ENCODE measurements at places on chromosomes 6 and 20. TPM values are rescaled to one million over a fixed set of nuclear protein-coding genes. Genes with fewer than 3 reads are reported as not detected.

The TMEM244 gene
- total RNA-seq, result not detected

DNA sequence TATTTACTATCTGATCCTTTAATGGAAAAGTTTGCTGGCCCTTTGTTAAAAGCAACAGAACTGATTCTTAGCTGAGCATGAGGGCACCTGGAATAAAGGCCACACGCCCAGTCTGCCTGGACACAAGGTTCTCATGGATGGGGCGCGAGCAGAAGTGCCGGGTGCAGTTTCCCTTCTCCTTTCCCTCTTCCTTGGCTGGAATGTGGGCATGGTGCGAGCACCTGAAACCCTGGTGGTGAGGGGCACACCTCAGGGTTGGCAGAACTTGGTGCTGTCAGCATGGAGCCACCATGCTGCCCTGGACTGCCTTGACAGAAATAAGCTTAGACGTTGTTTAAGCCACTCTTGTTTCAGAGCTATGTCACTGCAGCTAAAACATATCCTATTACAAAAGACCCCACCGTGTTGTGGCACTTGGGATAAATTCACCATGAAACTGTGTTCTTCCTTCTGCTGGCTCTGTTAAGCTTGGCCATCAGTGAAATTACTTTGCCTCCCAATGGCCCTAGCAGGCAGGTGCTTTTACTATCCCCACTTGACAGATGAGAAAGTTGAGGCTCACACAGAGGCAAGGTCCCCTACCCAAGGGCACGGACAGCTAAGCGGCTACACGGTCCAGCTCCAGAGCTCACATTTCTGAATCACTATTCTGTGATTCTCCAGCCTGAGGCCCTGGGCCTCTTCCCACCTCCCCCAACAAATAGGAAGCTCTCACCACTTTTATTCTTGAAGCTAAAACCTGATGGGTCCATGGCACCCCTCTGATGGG is 115.9 kb downstream of the PREX1 start:
- DNase-seq, result no peak
- no peak overlapping the region for H3K27ac ChIP-seq
- H3K27me3 ChIP-seq, result no peaks in the 10 kb centered on the region

- no peaks in the 10 kb centered on the region for H3K27me3 ChIP-seq
- no peak overlapping the region for H3K4me3 ChIP-seq
- peaks cover 4% of the 10 kb centered on the region for H3K4me1 ChIP-seq
Measured at GRCh38 chr6:154951345-154952200, 43.5 kb upstream of the TIAM2 start.

DNA sequence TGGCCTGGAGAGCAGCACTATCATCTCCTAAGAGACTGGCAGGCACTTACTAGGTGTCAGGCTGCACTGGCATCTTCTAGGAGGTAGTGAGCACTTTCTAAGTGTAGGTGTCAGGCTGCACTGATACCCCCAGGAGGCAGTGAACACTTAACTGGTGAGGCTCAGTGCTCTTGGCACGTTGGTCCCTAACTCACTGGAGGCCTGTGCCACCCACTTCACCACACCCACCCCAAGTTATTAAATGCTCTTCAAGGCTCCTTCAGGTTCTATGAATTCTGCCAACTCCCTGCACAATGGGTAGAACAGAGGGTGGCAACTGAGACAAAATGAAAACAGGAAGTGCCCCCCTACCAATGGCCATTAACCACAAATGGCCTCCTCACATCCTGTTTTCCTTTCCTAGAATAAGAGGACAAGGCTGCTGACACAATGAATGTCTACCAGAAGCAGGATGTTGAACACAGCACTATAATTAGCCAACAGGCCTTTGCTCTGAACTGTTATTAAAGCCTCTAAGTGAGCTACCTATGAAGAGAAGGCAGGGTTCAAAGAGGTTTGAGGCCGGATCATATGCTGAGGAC is 29.4 kb downstream of the NCOA5 start:
- H3K36me3 ChIP-seq, result peaks cover 47% of the 10 kb centered on the region
- no peak for DNase-seq
- no peaks in the 10 kb centered on the region for H3K27me3 ChIP-seq
- peaks cover 2% of the 10 kb centered on the region for H3K4me1 ChIP-seq
- no peak overlapping the region for H3K4me3 ChIP-seq

GRCh38 chr6:18491308-18492045 is 104.3 kb downstream of the RNF144B start:
- no peaks in the 10 kb centered on the region for H3K27me3 ChIP-seq
- DNase-seq, result no peak
- H3K36me3 ChIP-seq, result no peaks in the 10 kb centered on the region
- H3K4me3 ChIP-seq, result no peak overlapping the region

DNA sequence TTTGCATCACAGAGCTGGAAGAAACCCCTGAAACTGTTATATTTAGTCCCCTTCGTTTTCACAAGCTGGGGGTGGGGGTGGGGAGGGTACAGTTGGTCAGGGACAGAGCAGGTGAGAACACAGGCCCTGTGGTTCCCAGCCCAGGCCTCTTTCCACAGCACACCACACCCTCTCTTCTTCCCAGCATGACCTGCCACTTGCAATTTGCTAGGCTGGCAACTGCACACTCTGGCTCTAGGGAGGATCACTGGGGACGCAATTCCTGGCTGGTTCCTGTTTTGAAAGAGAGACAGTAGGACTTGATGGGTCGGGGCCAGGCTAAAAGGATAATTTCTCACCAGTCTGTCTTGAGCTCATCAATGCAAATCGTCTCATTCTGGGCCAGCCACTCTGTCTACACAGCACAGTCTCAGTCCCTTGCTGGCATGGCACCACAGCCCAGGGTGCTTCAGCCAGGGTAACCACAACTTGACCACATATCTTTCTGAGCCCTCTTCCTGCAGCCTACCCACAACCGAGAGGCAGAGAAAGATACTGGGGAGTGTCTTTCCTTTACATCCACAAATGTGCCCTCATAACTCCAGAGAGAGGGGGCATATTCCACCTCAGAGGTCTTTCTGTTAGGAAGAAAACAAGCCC is 41.7 kb upstream of the EMILIN3 start:
- peaks cover 4% of the 10 kb centered on the region for H3K36me3 ChIP-seq
- H3K4me3 ChIP-seq, result no peak overlapping the region
- no peak for DNase-seq
- no peaks in the 10 kb centered on the region for H3K27me3 ChIP-seq
- no peak overlapping the region for H3K27ac ChIP-seq

The HLA-G gene
- total RNA-seq, result 3.5 TPM

DNA sequence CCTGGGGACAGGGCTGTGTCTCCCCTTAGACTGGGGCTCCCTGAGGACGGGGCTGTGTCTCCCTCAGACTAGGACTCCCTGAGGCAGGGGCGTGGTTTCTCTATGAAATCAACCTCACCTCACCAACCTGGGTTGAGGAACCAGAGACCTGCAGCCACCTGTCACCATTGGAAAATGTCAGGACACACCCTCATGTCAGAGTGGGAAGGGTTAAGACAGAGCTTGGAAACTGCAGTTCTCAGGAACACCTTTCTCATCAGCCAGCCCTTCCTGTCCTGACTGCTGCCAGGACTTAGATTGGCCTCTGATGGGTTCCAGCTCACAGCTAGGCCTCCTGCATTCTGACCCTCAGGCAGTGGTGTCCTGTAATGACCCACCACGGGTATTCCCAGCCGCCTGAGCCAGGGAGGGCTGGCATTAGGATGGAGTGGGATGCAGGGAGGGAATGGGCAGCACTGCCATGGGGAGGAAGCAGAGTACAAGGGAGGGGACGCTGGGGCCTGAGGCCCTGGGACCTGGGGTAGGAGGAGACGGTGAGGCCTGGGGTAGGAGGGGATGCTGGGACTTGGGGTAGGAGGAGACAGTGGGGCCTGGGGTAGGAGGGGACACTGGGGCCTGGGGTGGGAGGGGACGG is 76.3 kb downstream of the MRPL14 start:
- H3K27ac ChIP-seq, result no peak overlapping the region
- no peak overlapping the region for H3K4me3 ChIP-seq
- no peaks in the 10 kb centered on the region for H3K27me3 ChIP-seq

- H3K4me3 ChIP-seq, result no peak overlapping the region
- H3K36me3 ChIP-seq, result no peaks in the 10 kb centered on the region
- no peak for DNase-seq
Measured at GRCh38 chr6:167276772-167277533, 14.2 kb upstream of the UNC93A start.

The MUC22 gene
- not detected for total RNA-seq

DNA sequence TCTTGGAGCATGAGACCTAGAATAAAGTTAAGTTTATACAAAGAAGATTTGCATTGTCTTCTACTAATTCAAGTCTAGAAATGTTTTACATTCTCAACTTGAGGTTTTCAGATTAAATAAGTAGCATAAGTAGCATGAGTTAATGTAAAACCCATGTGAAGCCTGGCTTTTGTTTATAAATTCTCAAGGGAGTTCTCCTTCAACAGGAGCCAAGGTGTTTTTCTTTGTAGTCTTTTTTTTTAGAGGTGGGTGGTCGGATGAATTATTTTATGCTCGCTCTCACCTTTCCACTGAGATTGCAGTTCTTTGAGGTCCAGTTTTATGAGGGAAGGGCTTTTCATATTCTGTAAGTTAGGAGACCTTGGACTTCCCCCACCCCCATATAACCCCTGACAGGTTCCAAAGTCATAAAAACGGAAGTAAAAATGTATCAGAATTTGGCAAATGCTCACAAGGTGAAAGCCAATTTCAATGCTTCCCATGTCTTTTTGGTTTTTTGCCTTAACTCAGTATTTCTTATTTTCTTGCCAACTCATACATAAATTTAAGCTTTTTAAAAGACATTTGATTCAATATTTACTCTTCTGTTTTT is 244.3 kb upstream of the ASCC3 start:
- no peaks in the 10 kb centered on the region for H3K4me1 ChIP-seq
- no peak for DNase-seq
- no peak overlapping the region for H3K27ac ChIP-seq
- no peaks in the 10 kb centered on the region for H3K36me3 ChIP-seq

DNA sequence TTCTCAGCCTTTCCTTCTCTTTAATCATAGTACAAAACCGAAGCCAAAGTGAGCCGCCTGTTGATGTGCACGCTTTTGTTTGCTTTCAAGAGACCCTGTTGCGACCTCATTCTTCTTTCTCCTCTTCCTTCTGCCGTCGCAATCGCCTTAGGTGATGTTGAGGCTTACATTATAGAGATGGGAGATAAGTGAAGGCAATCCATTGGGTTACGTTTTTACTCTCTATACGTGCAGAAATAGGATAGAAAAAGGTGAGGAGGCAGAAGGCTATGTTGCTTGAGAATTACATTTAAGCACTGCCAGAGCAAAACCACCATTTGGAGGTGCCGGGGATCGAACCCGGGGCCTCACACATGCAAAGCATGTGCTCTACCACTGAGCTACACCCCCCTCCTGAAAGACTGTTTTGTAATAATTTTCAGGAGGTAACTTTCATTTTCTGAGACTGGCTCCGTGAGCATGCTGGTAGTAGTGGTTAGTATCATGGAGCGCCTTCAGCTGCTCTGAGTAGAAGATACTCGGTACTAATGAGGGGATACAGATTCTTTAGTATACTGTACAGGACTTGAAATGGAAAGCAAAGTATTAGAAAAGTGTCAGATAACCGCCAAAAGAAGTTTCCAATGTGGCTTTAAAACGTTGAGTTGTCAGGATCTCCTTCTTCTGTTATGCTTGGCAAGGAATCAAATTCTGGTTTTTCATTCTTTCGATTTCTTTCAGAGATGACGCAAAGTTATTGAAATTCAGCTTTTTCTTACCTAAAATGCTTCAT is 165.6 kb downstream of the TRIM27 start:
- no peak overlapping the region for H3K27ac ChIP-seq
- H3K4me3 ChIP-seq, result no peak overlapping the region
- no peaks in the 10 kb centered on the region for H3K4me1 ChIP-seq
- no peak for DNase-seq
- H3K36me3 ChIP-seq, result no peaks in the 10 kb centered on the region
- peaks cover 2% of the 10 kb centered on the region for H3K27me3 ChIP-seq

DNA sequence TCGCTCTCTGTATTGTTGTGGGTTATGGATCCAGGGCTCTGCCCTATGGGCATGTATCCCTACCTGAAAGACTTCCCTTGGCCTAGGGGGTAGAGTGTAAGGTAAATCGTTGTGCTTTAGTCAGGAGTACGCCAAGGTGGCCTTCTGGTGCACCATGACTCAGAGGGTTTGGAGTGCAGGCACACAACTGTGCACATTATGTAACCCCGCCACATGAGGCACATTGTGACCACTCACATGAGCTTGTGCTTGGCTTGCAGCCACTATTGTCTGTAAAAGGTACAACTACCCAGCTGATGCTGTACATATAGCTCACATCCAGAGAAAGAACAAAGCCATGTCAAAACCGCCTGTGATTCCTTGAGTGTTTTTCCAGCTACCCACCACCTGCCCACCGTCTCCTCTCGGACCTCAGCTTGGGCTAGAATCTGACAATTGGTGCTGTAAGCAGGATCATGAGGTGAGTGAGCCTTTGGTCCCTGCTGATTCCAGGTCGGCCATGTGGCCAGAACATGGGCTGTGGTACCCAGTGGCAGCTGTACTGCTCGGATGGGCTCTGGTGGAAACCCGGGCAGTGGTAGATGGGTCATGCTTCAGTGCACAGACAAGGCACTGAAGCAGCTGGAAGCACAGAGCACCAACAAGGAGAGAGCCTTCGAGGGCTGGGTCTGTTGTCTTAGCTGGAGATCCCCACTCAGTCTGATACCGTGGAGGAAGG is 33.8 kb downstream of the HDDC2 start:
- H3K27ac ChIP-seq, result no peak overlapping the region
- no peak for DNase-seq
- H3K4me1 ChIP-seq, result no peaks in the 10 kb centered on the region
- H3K36me3 ChIP-seq, result peaks cover 11% of the 10 kb centered on the region

All from T-cell (primary cell).